ENCODE measurements at places on chromosomes 12 and 14.

DNA sequence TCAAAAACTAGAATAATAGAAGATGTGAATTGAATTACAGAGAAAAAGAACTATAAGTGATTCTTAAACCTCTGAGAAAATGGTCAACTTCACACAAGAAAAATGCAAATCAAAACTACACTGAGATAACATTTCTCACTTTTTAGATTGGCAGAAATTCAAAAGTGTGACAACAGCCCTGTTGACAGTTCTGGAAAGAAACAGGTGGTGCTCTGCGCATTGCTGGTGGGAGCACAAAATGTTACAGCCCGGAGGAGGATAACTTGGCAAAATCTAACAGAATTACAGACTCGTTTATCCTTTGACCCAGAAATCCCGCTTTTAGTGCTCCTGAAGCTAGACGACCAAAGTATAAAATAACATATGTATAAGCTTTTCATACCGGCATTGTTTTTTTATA, 222.5 kb upstream of the CNTN1 start:
- no peak for DNase-seq

GRCh38 chr14:101470266-101470665, 91.0 kb upstream of the DIO3 start:
- no peak for DNase-seq

- DNase-seq: no peak
Observed at GRCh38 chr12:124680863-124681778, 113.7 kb upstream of the NCOR2 start.

- DNase-seq: no peak
Observed at GRCh38 chr12:79618848-79619404, 71.8 kb downstream of the PAWR start.

DNA sequence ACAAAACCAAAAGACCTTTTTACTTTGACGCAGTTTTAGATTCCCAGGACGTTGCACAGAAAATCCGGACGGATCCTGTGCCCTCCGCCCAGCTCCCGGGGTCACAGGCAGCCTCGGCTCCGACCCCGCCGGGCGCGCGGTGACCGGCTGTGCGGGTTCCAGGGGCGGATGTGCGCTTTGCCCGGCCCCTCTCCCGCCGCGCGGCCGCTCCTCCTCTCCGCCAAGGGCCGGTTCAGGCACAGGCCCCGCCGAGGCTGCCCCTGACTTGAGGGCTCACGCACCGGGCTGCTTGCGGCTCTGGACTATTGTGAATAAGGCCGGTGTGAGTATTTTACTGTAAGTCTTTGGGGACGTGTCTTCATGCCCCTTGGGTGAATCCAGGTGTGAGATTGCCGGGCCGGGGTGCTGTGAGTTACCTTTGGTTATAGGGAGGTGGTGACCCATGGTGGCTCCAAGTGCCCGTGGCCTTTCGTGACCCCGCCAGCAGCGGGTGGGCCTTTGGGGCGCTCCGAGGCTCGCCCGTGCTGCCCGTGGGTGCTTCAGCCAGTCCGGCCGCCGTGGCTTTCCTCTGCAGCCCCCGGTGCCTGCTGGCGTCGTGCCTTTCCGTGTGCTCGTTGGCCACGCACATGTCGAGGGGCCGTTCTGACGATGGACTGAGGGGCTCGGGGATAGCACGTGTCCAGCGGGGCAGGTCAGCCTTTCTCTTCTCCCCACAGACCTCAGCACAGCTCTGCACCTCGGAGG, 45.9 kb downstream of the NOC4L start:
- no peak for DNase-seq

GRCh38 chr14:86055512-86056075, 525.6 kb downstream of the FLRT2 start:
- no peak for DNase-seq

- no peak for DNase-seq
Observed at GRCh38 chr12:123089140-123089539, 61.8 kb downstream of the PITPNM2 start.

GRCh38 chr12:76957301-76957700, 78.5 kb upstream of the CSRP2 start:
- DNase-seq: no peak

GRCh38 chr12:2386566-2386965, 333.8 kb downstream of the CACNA1C start:
- no peak for DNase-seq

DNA sequence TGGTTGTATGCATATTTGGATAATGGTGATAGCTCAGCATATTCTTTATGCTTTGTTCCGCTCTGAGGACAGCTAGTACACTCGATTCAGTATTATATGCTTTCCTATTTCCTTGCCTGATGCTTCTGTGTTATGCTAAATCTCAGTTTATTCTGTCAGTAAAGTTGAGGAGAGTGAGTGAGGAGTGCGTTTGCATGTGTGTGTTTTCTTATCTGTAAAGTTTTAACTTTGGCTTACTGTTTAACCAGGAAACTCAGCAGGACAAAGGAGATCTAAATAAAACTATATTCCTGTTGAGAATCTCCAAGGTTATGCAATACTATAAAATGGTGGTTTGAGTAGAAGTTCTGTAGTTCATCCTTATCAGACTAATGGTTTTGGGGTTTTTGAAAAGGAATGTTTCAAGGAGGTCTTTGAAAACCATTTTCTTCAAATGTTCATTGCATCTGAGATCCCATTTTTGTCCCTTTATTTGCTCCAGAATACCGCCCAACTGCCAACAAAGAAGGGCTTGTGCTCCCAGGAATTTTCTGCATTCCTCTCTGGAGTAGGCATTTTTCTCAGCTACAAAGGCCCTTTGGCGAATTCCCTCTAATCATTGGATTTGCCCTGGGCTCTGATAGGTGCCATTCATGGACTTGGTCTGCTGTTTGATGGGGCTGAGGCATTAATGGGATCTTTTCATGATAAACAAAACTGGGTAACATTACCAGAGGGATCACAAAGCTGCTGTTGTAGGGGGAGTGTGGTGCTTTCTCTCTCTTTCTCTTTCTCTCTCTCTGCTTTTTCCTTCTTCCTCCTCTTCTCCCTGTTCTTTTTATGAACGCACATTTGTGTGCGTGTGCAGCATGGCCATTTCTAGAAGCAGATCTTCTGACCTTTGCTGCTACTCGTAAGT, 71.7 kb downstream of the HMGA2 start:
- DNase-seq: no peak

DNA sequence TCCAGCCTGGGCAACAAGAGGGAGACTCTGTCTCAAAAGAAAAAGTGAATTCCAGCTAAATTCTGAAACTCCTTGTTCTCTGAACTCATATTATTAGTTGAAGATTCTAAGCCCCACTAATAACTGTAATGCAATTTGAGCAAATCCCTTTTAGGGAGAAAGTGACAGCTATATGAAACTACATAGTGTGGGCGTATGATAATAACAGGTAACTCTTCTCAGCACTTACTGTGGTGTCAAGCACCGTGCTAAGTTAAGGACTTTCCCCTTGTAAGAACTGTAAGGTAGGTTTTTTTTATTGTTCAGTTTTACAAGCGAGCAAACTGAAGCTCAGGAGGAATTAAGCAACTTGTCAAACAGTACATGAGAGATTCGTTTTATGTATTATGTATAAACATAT, 5.4 kb downstream of the ANKRD13A start:
- no peak for DNase-seq

DNA sequence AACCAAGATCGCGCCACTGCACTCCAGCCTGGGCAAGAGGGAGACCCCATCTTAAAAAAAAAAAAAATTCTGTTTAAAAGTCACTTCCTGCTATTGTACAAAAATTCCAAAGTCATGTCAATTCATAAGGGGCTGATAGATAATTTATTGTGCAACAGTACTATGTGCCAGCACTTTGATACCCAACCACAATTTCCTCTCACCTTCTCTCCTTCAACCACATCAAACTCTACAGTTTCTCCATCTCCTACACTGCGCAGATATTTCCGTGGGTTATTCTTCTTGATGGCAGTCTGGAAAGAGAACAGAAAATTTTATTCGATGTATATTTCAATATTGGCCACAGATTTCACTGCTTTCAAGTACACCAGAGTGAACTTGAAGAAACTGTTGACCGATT, 7.6 kb downstream of the YBX3 start:
- no peak for DNase-seq

GRCh38 chr14:50666772-50667683, 1.1 kb downstream of the SAV1 start:
- no peak for DNase-seq

DNA sequence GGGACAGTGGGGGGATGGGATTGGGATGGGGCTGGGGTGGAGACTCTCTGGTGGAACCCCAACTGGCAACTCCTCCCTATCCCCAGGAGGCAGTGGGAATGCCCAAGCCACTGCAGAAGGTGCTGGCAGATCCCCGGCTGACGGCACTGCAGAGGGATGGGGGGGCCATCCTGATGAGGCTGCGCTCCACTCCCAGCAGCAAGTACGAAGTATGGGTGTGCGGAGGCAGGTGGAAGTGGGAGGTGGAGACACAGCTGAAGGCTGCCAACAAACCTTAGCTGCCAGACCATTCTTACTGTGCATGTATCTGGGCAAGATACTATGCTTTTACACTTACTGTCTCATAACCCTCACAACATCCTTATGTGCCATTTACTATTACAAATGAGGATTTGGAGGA, 8.2 kb downstream of the ARHGEF40 start:
- DNase-seq: no peak

Data from stimulated activated CD4-positive, alpha-beta T cell treated with anti-CD3 and anti-CD28 coated beads, Interleukin-1b, Interleukin-23, amount 100 ng/mL, for 1 hour (primary cell).